Activated naive CD4-positive, alpha-beta T cell treated with Interleukin-2 at 50 U/mL for 16 hours (primary cell): ENCODE measurements at places on chromosomes 7 and 10.
A peak's percentile ranks its signal among the peaks of the same experiment; 100 is the strongest.

GRCh38 chr10:1368842-1369171 is 312.6 kb downstream of the WDR37 start:
- peak; percentile 29 for DNase-seq

- no peak for DNase-seq
Observed at GRCh38 chr7:122692769-122693309, 6.1 kb downstream of the RNF133 start.

DNA sequence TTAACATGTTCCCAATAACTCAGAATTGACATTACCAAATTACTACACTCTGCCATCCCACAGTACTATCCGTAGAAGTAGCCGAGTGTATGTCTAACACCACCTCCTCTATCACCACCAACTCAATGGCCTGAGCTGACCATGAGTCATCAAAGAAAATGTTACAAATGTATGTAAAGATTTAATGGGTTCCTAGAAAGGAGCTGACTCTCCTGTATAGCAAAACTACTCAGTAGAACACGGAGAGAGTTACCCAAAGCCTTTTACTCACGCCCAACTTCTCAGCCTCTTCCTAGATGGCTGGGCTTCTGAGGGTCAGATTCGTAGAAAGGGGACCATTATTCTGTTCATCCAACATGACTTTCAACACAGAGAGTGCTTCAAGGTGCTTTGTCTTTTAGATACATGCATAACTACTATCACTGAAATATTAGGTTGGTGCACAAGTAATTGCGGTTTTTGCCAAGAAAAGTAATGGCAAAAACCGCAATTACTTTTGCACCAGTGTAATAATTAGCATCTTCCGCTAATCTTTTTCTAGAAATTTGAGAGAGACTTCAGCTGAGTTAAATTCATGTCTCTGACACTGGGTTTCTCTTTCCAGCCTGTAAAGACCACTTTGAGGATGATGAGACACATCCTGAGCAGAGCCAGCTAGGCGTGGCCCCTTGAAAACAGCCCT is 24.0 kb upstream of the NANOS1 start:
- DNase-seq: no peak

- no peak for DNase-seq
Observed at GRCh38 chr10:95475003-95475383, 86.2 kb downstream of the SORBS1 start.

DNA sequence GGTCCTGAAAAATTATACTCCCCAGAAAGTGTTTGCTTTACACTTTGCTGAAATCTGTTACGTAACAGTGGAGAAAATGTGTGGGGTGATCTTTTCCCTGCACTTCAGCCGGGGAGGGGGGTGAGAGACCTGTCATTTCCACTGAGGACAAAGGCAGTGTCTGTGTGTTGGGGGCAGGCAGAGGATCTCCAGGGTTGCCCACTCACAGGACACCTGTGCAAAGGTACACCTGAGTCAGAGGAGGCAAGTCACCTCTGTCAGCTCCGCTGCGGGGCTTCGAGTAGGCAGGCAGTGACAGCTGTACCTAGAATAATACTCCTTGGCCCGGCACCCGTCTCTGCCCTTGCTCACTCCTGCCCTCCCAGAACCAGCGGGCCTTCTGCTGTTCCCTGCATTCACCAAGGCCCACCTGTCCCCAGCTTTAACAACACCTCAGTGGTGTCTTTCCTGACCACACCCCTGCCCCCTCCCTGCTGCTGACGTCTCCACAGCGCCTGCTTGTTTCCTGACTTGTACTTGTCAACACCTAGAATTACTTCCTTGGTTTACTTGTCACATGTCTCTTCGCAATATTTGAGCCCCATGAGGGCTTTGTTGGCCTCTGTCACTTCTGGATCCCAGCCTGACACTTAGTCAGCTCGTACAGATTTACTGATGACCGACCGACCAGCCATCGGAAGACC is 159.2 kb downstream of the NEURL1 start:
- no peak for DNase-seq
